ENCODE measurements at places on chromosomes 5 and 9.
A peak's percentile ranks its signal among the peaks of the same experiment; 100 is the strongest.

DNA sequence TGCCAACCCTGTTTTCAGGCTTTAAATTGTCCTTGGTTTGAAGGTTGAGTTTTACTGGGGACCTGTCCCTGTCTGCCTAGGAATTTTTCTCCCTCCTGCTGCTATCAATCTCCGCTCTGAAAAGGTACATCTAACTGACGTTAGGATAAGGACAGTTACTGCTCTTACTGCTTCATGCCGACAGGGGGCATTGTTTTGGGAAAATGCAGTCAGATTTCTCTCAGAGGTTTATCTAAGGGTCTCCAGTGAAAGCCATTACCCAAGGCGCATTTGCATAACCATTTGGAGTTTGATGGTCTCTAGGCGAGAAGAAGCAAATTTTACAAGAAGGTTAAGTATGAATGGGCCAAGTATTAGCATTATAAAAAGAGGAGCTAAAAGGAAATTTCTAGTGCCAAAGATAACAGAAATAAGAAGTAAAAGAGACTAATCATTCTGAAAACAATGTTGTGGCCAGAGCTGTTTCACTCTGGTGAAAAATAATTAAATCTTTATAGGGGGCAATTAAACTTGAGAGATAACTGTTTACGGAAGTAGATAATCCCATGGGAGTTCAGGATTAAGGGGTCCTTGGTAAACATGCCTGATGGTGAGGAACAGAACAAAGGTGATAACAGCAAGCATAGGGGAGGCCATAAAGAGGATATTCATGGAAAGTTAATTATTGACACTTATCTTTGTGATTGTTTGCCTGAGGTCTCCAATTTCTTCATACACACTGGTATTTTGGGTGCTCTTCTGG lies 605.0 kb downstream of the MTRR start:
- DNase-seq: no peak

DNA sequence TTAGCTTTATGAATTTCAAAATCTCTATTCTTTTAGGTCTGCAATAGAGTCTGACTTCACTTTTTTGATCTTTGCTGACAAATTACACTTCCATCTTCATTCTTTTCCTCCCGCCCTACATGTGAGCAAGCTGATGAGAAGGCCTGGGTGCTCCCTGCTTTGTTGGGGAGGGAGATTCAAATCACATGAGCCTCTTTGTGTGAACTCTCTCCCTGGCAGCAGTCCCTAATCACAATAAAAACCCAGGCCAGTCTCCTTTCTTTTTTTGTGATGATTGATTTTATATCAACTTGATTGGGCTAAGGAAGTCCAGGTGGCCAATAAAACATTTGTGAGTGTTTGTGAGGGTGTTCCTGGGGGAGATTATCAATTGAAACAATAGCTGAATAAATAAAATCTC lies 89.4 kb downstream of the PSAT1 start:
- no peak for DNase-seq

GRCh38 chr9:116144038-116144437 lies 9.6 kb upstream of the PAPPA start:
- DNase-seq: no peak

- DNase-seq: no peak
Measured at GRCh38 chr5:36878392-36879082, 2.0 kb downstream of the NIPBL start.

- peak; percentile 81 for DNase-seq
Measured at GRCh38 chr9:131668439-131669268, 71.2 kb downstream of the RAPGEF1 start.

DNA sequence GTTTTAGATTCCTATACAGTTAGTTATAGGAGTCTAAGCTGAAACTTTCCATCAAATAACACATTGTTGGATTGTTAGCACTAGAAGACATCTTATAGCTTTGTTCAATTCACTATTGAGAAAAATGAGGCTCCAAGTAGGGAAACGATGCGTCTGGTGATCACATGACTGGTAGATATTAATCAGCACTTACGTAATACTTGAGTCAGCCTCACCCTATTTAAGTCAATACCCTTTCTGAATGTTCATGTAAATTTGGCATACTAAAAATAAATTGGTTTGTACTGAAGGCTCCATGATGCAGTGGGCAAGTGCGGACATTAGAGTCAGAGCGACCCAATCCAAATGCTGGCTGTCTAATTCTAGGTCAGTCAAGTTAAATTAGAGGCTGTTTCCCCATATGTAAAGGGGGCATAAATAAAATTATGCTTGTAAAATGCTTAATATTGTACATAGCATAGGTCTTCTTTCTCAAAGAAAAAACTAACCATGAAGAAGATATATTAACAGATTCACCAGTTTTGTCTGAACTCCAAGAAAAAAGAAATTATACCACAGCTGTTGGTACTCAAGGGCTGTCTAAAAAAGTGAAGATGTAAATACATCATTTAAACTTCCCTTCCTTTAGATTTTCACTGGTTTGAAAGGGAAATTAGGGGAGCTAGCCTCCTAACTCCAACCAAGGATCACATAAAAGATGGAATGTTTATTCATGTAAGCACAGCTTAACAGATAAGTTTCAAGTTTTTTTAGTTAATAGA lies 406.6 kb upstream of the TLE4 start:
- DNase-seq: no peak

- DNase-seq: no peak
Measured at GRCh38 chr5:98865690-98866089, 63.1 kb downstream of the CHD1 start.

GRCh38 chr5:58922461-58923171 lies 339.7 kb downstream of the RAB3C start:
- DNase-seq: no peak

DNA sequence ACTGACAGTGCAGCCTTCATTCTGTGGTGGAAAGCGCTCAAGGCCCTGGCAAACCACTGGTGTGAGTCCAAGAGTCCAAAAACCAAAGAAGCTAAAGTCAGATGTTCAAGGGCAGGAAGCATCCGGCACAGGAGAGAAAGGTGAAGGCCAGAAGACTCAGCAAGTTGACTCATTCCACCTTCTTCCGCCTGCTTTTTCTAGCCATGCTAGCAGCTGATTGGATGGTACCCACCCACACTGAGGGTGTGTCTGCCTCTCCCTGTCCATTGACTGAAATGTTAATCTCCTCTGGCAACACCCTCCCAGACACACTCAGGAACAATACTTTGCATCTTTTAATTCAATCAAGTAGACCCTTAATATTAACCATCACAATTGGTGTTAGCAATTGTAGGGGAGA lies 296.1 kb downstream of the NDUFS4 start:
- DNase-seq: no peak

DNA sequence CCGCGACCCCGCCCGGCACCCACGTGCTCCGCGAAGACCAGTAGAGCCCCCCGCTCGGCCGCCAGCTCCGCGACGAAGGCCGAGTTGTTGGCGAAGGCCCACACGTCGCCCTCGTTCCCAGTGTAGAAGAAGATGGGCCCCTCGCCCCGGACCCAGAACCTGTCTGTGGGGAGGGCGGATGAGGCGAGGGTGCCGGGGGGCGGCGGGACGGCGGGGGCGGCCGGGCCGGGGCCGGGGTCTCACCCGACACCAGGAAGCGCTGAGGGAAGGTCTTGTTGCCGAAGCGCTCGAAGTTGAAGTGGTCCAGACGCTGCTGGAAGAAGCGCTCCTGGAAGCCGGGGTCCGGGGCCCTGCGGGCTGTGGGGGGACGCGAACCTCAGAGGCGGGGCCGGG lies 317 bp downstream of the DPP7 start:
- no peak for DNase-seq

GRCh38 chr9:135408476-135409254 lies 70.9 kb upstream of the PPP1R26 start:
- no peak for DNase-seq

DNA sequence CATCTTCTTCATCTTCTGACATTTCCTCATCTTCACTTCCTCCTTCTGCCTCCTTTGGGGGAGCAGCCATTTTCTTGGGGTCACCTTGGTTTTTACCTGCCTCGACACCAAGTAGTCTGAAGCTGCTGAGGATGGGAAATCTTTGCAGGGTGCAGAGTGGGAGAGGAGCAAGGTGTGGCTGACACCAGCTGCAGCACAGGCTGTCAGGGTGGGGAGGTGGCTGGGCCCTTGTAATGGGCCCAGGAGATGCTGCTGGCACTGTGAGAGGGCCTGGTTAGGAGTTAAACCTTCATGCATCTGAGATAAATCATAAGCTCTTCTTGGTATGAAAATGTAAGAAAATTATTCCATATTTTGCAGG lies 7.7 kb downstream of the RABL6 start:
- no peak for DNase-seq

DNA sequence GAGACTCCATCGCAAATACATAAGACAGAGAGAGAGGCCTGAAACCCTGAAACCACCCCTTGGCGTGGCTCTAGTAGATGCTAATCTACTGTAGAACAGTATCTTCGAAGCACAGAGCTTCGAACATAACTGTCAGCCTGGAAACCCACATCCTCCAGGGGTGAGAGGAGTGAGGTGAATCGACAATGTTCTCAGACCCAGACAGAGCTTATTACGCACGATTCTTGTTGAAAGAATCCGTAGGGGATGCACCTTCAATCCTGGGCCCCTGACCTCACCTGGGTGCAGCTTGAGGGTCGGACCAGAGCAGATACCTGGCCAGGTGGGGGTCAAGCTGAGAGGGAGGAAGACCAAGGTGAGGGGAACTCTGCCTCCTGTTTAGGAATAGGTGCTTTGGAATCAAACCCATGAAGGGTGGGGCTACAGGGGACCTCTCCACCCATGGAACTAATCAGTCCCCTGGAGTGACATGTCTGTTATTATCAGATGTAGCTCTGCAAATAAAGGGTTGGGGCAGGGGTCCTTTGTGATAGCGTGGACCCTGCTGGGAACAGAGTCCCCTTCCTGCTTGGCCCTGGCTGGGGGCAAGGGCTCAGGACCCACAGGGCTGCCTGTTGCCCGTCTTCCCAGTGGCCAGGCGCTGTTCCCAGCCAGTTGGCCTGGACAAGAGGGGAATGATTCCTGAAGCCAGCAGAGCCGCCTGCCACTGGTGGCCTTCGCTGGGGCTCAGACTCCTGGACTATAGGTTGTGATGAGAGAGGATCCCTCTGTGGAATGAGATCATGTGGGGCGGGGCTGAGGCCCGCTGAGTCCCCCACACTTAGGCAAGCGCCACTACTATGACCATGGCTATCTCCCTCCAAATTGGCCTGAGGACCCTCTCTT lies 41.2 kb downstream of the DBH start:
- peak; percentile 70 for DNase-seq

GRCh38 chr5:60274747-60275146 lies 381.2 kb upstream of the PDE4D start:
- no peak for DNase-seq

- DNase-seq: no peak
Measured at GRCh38 chr9:136353088-136353487, 10.5 kb downstream of the DNLZ start.

GRCh38 chr9:124829334-124829669 lies 24.0 kb upstream of the WDR38 start:
- no peak for DNase-seq

DNA sequence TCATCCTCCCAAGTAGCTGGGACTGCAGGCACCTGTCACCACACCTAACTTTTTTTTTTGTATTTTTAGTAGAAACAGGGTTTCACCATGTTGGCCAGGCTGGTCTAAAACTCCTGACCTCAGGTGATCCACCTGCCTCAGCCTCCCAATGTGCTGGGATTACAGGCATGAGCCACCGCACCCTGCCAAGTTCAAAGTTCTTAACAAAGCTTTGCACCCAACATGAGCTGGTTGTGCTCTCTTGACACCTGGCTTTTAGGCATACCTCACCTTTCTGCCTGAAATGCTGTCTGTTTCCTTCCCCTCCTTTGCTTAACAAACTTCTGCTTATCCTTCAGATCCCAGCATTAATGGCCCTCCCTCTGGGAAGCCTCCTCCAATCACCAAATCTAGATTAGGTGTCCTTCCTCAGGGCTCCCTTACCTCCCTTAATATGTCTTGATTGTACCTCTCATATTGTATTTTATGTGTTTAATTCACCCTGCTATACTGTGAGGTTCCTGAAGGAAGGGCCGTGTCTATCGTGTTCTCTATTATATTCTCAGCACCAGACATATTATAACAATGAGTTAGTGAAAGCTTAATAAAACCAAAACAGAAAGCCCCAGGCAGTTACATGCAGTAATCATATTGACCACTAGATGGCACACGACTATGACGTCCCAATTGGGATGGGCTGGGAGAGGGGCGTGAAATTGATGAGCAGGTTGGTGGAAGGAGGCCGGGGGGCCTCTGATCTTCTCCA lies 62.9 kb upstream of the PPARGC1B start:
- DNase-seq: peak; percentile 19

DNA sequence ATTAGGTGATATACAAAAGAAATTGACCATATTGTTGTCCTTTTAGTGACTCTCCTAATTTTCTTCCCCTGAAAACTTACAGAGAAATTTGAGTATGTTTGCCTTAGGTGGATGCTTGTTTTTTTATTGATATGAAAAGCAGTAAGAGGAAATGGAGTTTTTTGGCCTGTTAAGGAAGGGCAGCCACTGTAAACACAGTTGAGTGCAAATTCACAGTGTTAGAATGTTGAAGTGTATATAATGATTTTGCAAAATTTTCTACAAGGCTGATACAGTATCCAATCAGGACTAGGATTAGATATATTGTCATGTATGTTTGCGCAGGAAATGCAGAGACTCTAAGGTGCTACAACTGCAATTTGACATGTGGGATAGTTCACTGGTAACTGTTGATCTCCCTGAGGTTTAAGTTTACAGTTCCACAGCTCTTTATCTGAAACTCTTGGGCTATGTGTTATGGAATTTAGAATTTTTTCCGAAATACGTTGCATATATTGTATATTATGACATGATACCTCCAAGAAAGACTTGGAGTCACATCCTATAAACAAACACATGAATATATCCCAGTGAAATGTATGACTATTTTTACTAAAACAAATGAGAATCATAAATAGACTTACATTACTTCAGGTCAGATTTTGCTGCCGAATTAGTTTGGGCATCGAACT lies 62.5 kb downstream of the FXN start:
- no peak for DNase-seq

DNA sequence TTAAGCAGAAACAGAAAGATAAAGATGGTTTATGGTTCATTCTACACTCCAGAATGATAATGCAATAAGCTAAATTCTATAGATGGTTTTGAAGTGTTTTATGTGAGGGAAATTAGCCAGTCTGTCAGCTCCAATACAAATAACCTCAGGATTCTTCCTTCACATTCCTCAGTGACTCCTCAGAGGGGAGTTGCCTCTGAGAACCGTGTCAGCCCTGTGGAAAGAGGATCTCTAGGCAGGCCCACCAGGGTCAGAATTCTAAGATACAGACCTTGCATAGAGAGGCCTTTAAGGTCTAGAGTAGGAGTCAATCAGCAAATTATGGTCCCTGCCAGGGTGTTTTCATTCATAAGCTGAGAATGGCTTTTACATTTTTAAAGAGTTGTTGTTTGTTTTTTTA lies 26.6 kb downstream of the RUSC2 start:
- no peak for DNase-seq

DNA sequence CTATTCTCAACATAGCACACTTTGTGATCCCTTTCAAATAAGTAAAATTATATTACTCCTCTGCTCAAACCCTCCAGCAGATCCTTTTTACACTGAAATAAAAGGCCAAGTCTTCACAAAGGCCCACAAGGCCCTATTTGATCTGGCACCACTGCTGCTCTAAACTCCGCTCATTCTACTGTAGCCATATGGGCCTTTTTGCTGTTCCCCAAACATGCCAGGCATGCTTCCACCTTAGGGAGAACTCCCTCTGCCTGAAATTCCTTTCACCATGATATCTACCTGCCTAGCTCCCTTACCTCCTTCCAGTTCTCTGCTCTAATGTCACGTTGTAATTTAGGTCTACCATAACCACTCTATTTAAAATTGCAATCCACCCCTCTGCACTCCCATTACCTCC lies 28.3 kb downstream of the NRG2 start:
- no peak for DNase-seq

- no peak for DNase-seq
Measured at GRCh38 chr9:120152295-120152694, 427.7 kb downstream of the CDK5RAP2 start.

- DNase-seq: no peak
Measured at GRCh38 chr9:90991953-90992352, 190.3 kb downstream of the SYK start.

Data from CD4-positive, alpha-beta T cell treated with Interleukin-15 for 4 hours (primary cell).